ENCODE measurements at places on chromosomes 6 and 20.
A peak's percentile ranks its signal among the peaks of the same experiment; 100 is the strongest.

DNA sequence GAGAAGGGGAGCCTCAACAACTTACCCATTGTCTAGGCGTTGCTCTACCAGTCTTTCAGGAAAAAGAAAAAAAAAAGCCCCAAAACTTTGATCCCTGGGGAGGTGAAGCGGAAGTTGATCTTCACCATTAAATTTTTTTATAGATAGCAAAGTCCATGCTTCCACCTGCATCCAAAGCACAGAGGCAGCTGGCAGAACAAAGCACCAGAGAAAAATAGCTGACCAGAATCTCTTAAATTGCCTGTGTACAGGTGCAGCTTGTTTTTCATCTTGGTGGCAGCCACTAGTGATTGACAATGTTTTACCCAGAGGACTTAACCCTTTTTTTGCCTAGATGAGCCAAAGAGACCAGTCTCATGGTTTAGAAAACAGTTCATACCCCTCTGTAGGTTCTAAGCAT lies 86.0 kb downstream of the MYB start:
- DNase-seq = no peak

GRCh38 chr20:42613076-42613475 lies 576.6 kb downstream of the PTPRT start:
- DNase-seq = no peak

DNA sequence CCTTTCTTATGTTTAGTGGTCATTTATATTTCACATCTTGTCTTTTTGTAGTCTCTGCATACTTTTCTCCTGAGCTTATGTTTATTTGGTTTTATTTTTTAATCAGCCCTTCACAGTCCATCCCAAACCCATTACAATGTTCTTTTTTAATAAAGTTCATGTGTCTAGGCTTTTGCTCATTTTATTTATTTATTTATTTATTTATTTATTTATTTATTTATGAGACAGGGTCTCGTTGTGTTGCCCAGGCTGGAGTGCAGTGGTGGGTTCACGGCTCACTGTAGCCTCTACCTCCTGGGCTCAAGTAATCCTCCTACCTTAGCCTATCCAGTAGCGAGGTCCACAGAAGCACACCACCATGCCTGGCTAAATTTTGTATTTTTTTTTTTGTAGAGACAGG lies 3.1 kb downstream of the COQ3 start:
- DNase-seq = no peak

DNA sequence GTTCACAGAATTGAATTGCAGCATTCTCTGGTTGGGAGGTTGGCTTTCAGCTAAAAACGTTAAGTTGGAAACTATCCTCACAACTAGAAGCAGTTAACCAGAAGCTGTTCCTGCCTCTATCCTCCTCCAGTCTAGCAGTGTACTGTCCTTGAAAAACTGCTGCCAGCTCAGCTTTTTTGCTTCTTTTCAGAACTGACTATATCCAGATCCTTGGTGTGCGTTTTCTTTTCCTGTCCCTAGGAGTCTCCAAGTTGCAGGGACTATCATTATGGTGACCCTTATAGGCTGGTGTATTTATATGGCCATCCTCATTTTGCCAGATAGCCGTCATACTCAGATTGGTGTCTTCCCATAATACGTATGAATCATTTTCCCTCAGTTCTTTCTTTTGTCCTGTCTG lies 5.5 kb downstream of the ITCH start:
- no peak for DNase-seq

- DNase-seq = no peak
These were observed 19.3 kb downstream of the ADA start for GRCh38 chr20:44632103-44632752.

GRCh38 chr6:111541026-111541681 lies 58.1 kb upstream of the REV3L start:
- peak; percentile 35 for DNase-seq

- no peak for DNase-seq
These were observed 1.6 kb downstream of the CCN2 start for GRCh38 chr6:131949620-131949908.

GRCh38 chr20:48904566-48905296 lies 16.8 kb upstream of the ARFGEF2 start:
- DNase-seq = peak; percentile 49

DNA sequence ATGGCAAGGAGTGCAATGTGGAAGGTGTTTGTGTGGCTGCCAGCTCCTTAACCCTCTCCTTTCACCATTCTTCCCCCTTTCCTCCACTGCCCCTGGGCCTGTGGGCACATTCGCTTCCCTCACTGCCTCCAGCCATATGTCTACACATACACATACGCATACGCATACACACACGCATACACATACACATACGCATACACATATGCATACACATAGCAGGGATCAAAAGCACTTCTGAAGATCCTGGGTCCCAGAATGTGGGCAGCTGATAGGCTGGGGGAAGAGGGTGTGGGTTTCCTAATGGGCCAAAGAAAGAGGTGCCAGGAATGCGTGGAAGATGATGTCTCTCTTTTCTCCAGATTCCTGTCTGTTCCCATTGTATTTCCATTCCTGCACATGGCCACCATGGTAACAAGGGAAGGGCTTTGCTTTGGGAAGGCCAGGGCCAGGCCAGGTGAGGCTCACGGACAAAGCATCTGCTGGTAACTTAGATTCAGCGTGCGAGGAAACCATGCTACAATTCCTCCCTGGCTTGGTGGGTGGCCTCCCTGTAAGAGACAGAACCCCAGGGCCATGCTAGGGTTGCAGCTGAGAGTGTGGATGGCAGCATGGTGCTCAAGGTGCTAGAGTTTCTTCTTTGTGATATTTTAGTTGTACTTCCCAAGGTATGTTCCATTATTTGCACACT lies 44.8 kb upstream of the GTSF1L start:
- no peak for DNase-seq

- DNase-seq = no peak
These were observed 337.8 kb downstream of the FARS2 start for GRCh38 chr6:5599127-5599526.

Measured in NCI-H2081 (cell line).